Activated naive CD8-positive, alpha-beta T cell treated with anti-CD3 and anti-CD28 coated beads, Interleukin-2, amount 10 ng/mL, durations not matched to agents 7 days and 5 days (primary cell): ENCODE measurements at places on chromosomes 4 and X. TPM values are rescaled to one million over a fixed set of nuclear protein-coding genes. Genes with fewer than 3 reads are reported as not detected.

- no peak for DNase-seq
Observed at GRCh38 chr4:173275150-173275549, 59.0 kb downstream of the HMGB2 start.

Gene SHROOM4
- not detected for total RNA-seq

GRCh38 chrX:2819345-2820135 lies 9.2 kb upstream of the GYG2 start:
- DNase-seq: no peak

GRCh38 chrX:2848871-2849301 lies 20.2 kb downstream of the GYG2 start:
- no peak for DNase-seq

- DNase-seq: no peak
Observed at GRCh38 chr4:168540086-168540485, 43.2 kb downstream of the PALLD start.

DNA sequence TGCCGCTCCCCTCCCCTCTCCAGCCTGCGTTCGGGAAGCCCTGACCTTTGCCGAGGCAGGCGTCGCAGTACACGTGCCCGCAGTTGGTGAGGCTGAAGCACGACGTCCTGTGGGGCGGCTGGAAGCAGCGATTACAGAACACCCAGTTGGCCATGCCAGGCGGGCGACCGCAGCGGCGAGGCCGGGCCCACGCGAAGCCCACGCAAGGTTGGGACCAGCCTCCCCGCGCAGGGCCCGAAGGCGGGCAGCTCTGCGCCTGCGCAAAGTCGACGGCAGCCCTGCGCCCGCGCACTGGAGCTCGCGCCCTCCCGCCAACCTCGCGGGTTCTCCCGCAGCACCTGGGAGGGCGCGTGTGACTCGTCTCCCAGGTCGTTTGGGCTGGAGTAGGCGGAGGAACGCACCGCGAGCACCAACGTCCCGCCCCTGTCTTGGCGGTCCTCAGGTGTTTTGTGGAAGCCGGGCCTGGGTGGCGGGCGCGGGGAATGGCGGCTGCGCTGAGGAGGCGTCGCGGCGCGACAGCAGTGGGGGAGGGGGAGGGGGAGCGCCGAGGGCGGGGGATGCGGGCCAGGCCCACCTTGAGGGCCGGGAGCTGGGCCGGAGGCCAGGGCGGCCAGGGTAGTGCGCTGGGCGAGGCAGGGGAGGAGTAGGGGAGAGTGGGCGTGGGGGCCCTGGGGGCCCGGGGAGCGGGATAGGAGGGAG lies at the start of gene RNF212:
Gene RNF212, minus strand, starts transcription at position 254 of the 699 bp plus-strand sequence. Its CDS starts 100 bp downstream, at position 154.
- peak; percentile 65 for DNase-seq

Gene RNF113A
- 36.7 TPM for total RNA-seq

Gene PABPC1L2A
- total RNA-seq: not detected

Gene SATL1
- not detected for total RNA-seq

Gene XKRX
- total RNA-seq: 0.14 TPM

- no peak for DNase-seq
Observed at GRCh38 chr4:133598779-133599178, 449.7 kb downstream of the PCDH10 start.

- DNase-seq: no peak
Observed at GRCh38 chr4:159503236-159504008, 400.5 kb downstream of the RAPGEF2 start.
